Stimulated activated CD4-positive, alpha-beta T cell treated with anti-CD3 and anti-CD28 coated beads, TNF-alpha, amount 100 ng/mL, for 1 hour (primary cell): ENCODE measurements at places on chromosomes 3 and 15.

- no peak for DNase-seq
These were observed 69.7 kb downstream of the FMN1 start for GRCh38 chr15:33124811-33125210.

GRCh38 chr15:40146037-40146436 is 14.8 kb upstream of the BUB1B start:
- DNase-seq: no peak

- no peak for DNase-seq
These were observed 1.1 kb upstream of the MINAR1 start for GRCh38 chr15:79430901-79431635.

- no peak for DNase-seq
These were observed 41.2 kb downstream of the SLC2A2 start for GRCh38 chr3:170985304-170985703.

- DNase-seq: no peak
These were observed 4.3 kb downstream of the PROS1 start for GRCh38 chr3:93969443-93969842.

DNA sequence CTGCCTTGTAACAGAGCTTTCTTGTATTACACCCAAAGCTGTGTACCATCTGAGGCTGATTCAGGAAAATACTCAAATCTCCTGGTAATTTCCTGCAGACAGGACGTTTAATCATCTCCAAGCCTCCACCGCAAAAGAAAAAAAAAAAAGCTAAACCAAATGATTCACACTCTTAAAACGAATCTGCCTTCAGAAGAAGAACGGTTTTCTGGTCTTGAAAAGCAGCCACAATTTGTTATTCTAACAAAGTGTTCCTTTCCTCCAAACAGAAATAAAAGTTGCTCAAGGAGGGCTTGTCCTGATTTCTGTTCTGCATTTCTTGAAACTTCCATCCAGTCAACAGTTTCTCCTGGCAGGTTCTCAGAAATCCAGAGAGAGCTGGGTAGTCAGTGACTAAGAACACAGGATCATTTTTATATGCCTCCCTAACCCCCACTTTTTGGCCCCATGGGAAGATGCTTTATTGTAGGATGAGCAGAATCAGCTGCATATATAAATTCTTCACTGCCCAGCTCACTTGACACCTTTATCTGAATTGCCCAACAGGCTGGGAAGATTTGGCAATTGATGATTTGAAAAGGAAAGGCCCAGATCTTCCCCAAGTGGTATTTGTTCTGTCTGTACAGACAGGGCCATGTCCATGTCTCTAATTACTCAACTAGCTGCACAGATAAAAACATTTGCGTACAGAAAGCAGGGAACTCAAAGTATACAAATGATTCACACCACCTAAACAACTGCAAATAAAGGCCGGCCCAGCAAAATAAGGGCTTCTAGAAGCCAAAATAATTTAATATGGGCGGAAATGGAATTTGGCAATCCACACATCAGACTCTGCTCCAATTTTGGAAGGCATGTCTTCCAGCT is 41.0 kb upstream of the PRICKLE2 start:
- no peak for DNase-seq

DNA sequence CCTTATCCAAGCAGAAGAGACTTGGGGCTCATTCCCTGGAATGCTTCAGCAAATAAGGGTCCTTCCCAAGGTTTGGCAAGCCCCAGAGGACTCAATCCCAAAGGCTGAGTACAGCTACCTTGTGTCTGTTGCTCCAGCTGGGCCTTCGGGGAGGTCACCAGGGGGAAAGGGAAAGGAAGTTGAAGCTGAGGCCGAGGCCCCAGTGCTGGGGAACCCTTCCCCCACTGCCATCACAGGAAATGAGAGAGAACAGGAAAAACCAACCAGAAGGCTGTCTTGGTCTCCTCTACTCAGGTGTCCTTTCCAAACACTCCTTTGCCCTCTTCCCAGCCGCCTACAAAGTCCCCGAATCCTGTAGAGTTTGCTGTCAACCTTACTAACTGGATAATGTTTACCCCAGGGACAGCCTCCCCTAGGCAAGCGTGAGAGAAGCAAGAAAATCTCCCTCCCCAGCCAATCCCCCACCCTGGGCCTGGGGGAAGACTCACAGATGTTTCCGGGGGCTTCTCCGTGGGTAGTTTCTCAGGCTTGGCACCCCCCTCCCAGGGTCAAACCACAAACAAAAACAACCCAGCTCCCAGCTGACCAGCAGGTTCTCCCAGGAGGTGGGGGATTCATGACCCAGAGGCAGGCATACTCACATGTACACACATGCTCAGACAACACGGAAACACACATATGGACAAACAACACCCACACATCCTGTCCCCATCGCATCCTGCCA is 5.5 kb downstream of the CSRNP1 start:
- DNase-seq: no peak

- DNase-seq: no peak
These were observed 15.9 kb downstream of the CDAN1 start for GRCh38 chr15:42721016-42721415.

DNA sequence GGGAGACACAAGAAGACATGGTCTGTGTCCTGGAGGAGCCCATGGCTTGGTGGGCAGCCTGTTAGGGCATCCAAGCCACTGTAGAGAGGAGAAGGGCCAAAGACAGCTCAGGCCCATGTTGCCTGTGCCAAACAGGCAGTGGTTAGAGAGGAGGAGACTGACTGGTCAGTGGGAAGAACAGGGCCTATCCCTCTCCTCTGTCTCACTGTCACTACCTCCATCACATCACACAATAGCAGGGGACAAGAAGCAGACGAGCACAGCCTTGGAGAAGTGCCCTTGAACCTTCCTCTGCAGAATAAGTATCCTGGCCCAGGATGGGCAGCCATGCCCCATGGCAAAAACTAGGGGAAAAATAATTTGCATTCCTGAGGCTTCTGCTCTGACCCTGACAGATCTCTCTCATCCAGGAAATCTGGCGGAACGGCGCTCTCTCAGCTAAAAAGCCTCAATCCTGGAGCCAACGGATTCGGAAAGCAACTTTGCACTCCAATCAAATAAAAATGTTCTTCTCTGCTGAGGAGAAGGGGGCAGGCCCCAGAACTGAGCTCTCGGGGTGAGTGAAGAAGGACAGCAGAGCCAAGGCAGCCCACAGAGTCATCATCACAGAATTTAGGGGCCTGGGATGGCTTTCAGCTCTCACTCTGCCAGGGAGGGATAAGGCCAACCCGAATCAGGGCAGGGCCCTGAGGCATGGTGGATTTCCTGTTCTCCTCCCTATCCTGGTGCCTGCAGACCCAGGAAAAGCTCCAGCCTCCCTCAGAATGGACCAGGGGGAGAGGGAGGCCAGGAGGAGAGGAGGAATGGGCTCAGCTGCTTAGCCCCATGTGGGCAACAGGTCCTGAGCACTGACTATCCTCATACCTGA is 1.6 kb downstream of the SHF start:
- DNase-seq: no peak

- DNase-seq: no peak
These were observed 36.5 kb downstream of the ANAPC13 start for GRCh38 chr3:134449277-134449676.

DNA sequence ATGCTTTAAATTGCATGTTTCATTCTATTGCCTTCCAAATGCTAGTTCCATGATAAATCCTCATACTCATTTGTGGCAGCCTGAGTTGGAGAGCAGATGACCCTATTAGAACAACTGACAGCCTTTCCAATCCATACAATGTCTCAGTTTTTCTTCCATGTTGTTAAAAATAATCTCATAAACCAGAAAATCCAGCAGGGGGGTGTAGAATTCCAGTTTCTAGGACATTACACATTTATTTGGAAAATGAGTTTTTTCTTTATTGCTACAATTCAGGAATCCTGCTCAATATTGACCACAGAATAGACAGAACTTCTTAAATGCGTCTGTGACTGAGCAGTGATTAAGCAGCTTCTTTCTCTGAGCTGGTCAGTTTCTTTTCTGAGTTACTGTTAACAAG is 174.2 kb upstream of the ATP10A start:
- DNase-seq: no peak

GRCh38 chr3:172616031-172616461 is 92.8 kb upstream of the TNFSF10 start:
- DNase-seq: no peak

GRCh38 chr3:83438188-83438587 is 1520.6 kb upstream of the CADM2 start:
- DNase-seq: no peak
